ENCODE measurements at places on chromosomes 4 and X. TPM values are rescaled to one million over a fixed set of nuclear protein-coding genes. Genes with fewer than 3 reads are reported as not detected.

Gene BANK1
- total RNA-seq = under 0.01 TPM

DNA sequence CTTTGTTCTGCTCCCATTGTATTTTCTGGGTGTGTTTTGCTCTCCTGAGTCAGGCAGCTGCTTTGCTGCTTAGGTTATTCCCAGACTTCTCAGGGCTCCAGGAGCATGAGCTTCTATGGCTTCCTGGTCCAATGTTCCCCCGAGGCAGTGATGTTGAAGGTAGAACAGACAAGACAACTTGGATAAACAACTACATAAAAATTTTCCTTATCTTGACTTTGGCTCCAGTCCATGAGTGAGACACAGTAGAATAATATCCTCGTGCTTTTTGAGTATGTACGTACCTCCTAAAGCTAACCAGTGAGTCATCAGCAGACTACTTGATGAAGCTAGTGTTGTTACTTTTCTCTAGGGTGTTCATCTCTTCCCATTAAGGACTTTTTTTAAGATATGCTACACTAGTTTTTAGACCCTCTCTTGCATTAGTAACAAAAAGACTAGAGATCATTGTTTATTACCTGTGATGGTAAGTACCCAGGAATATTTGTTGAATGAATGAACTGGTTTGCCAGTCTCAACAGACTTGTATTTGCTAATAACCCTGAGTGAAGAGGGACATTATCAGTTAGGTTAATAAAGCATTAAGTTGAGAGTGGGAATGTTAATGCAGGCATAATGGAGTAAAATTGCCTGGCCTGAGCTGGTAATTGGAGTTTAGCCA lies 131.9 kb downstream of the FHIP1A start:
- DNase-seq = peak; percentile 77

- DNase-seq = no peak
These were observed 37.8 kb downstream of the SPCS3 start for GRCh38 chr4:176357359-176358082.

Gene MFAP3L
- 15.2 TPM for total RNA-seq

GRCh38 chr4:144714166-144714565 lies 68.2 kb downstream of the HHIP start:
- DNase-seq = peak; percentile 29

GRCh38 chr4:174847801-174848427 lies 18.9 kb upstream of the GLRA3 start:
- no peak for DNase-seq

GRCh38 chr4:39855909-39856512 lies 121.7 kb downstream of the PDS5A start:
- no peak for DNase-seq

GRCh38 chr4:79047316-79047715 lies 108.1 kb upstream of the PAQR3 start:
- no peak for DNase-seq

GRCh38 chr4:8308144-8308543 lies 38.6 kb downstream of the HTRA3 start:
- DNase-seq = no peak

DNA sequence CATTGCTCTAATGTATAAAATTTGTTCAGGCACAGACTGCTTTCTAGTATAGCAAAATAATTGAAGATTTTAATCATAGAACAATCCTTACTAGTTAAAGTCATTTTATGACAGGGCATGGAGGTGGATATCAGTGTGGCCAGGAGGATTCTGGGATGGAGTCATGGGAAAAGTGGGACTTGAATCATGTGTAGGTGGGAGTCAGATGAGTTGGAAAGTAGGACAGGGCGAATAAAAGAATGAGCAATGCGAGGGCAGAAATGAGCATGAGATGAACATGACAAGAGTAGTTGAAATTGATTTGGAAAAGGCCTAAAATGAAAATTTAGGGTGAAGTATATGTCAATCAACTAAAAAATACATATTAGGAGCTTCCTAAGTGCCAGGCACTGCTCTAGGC lies 7.2 kb upstream of the SDAD1 start:
- no peak for DNase-seq

DNA sequence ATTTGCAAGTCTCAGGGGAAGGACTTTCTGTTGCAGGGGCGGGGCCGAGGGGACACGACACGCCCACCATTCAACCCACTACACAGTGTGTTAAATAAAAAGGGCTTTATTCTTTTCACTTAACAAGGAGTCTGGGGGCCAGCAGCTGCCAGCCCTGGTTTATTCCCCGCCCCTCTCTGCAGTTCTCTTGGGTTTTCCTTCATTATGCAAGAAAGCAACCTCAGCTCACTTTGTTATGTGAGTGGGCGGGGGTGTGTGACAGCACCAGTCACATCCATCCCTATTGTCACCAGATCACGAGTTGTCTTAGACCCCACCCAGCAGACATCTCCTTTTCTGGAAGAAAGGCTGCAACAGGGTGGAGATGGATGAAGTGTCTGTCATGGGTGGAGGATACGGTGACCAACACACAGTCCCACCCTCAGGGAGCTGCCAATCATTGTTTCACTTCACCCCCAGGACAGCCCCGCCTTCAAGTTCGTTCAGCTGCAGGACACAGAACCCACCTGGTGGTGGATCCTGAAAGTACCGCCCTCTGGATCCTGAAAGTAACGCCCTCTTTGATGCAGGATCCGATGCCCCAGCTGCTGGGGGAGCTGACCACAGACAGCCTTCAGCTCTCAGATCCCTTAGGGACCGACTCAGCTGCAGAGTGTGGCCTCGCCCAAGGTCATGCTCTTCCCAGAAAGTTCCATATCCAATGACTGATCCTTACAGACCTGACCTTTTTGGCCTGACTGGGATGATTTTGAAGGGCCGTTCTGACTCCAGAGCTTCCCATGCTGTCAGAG lies 79.6 kb downstream of the SMIM20 start:
- DNase-seq = peak; percentile 13

Gene GPR78
- total RNA-seq = not detected

Gene SLC9B1
- total RNA-seq = 0.13 TPM

- peak; percentile 62 for DNase-seq
These were observed 16.7 kb downstream of the GAB3 start for GRCh38 chrX:154734061-154734781.

- no peak for DNase-seq
These were observed 1.6 kb upstream of the SH3RF1 start for GRCh38 chr4:169272265-169272886.

Data from dermis microvascular lymphatic vessel endothelial cell (primary cell).